ENCODE measurements at places on chromosomes 2 and 18.

DNA sequence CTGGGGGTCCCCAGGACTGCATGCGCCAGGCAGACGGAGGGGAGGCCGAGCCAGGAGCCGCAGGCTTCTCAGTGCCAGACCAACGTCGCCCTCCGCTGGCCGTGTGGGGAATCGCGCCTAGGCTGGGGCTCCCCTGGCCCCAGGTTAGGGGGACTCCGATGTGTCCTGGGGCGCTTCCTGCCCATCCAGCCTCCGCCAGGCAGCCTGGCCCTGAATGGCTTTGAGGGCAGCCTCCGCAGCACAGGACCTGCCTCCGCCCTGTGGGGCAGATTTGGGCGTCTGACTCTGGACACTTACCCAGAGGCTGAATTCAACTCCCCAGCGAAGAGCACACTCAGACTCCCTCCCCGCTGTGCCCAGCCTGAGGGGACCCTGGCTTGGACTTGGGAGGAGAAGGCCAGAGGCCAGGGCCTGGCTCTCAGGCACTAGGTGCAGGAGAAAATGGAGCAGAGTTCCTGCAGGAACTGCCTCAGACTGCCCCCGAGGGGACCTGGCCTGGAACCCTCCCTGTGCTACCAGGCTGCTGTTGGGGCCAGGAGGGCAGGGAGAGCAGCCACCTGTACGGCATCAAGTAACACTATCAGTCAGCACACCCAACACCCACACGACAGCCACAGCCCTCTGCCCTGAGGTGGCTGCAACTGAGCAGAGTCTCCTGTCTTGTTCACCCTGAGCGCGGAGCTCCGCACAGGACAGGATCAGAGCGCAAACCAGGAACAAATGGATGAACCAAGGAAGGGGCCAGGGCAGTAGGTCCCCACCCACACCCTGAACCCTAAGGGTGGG is 597 bp upstream of the TEKT4 start:
- no peak for DNase-seq

- DNase-seq: no peak
Observed at GRCh38 chr2:170139276-170139967, 38.5 kb upstream of the MYO3B start.

GRCh38 chr2:97740590-97741182 is 27.3 kb downstream of the ZAP70 start:
- DNase-seq: peak; percentile 68

DNA sequence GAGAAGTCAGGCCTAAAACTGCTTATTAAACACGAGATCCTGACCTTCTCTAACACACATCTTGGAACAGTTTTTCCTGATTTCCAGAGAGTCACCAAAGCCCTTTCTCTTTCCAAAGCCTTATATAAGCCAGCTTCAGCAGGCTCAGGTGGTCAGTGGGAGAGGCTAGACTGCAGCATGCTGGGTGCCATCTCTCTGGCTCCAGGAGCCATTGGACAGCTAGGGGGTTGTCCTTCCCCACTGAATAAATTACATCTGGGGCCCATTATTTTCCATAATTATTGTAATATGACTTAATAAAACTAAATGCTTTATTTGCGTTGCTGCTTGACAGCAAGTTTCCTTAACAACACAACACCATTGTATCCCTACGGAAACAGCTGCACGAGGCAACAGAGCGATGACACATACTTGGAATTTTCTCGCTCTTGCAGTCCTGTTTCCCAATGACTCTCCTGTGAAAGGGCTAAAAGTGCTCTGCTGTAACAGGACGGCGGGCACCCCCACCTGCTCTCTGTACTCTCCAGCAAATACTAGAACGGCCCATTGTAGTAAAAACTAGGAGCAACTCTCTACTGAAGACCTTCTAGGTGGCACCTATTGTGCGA is 160.6 kb downstream of the RNF144A start:
- DNase-seq: no peak

GRCh38 chr2:66573416-66573815 is 138.5 kb downstream of the MEIS1 start:
- DNase-seq: no peak

GRCh38 chr2:86249579-86250391 is 50.5 kb downstream of the MRPL35 start:
- DNase-seq: no peak

- no peak for DNase-seq
Observed at GRCh38 chr2:144357623-144358373, 162.1 kb downstream of the ZEB2 start.

GRCh38 chr2:81644189-81644588 is 1339.6 kb upstream of the LRRTM1 start:
- DNase-seq: no peak

GRCh38 chr2:174863183-174863582 is 98.9 kb upstream of the CHRNA1 start:
- DNase-seq: no peak

GRCh38 chr2:166444306-166444705 is 49.7 kb downstream of the SCN7A start:
- DNase-seq: no peak

DNA sequence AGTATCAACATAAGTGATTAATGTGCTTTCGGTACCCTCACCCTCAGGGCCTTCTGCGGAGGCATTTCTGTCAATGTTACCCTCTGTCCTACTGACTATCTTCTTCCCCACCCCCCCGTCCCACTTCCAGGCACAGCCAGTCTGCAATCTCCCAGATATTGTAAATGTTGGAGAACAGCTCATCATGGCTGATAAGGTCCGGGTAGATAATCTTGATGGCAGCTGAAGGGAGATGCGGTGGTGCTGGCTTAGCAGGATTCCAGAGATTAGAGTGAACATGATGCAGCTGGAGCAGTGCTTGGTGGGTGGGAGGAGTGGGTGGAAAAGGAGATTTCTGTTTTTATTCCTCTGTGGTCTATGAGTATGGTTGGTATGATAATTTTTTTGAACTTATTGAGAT is 15.5 kb downstream of the GTF2A1L start:
- DNase-seq: no peak

- DNase-seq: no peak
Observed at GRCh38 chr18:70288171-70288850, 534 bp upstream of the SOCS6 start.

DNA sequence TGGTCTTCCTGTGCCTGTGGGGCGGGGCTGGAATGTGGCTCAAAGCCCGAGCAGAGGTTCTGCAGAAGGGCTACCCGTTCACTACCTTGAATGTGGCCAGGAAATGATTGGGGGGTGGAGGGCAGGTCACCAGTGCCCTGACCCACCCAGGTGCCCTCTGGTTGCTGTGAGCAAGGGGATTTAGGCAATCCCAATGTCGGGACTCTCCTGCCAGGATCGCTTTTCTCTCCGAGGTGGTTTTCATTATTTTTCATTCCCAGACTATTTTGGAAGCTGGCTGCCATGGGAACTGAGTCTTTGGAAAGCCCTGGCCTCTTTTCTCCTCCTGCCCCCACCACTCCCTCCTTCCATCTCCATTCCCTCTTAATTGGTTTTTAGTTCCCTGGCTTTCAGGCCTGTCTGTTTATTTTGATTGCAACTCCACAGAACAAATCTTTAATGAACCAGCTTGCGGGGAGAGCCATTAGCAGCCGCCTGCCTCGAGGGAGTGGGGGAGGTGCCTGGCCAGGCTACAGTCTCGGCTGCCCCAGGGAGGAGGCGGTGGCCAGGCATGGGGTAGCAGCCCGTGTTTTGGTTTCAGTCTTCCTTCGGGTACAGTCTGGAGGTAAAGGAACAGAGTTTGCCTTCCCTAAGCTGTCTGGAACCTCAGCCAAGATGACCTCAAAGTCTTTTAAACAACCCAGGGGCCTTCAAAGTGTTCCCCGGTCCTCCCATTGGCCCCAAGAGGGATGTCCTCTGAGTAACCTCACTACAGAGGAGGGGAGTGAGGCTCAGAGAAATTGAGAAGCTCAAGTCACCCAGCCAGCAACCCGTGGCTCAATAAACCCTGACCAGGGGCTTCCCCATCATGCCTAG is 114.4 kb upstream of the HAAO start:
- DNase-seq: no peak

DNA sequence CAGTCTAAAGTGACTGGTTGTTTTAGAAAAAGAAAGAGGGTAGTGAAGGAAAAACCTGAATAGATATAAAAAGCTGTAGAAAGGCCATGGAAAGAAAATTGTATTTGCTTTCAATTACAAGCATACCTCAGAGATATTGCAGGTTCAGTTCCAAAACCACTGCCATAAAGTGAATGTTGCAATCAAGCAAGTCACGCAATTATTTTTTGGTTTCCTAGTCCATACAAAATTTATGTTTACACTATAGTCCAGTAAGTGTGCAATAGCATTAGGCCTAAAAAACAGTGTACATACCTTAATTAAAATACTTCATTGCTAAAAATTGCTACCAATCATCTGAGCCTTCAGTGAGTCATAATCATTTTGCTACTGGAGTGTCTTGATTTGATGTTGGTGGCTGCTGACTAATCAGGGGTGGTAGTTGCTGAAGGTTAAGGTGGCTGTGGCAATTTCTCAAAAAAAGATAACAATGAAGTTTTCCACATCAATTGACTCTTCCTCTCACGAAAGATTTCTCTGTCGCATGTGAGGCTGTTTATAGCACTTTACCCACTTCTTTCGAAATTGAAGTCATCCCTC is 2003.8 kb upstream of the PIK3C3 start:
- no peak for DNase-seq

DNA sequence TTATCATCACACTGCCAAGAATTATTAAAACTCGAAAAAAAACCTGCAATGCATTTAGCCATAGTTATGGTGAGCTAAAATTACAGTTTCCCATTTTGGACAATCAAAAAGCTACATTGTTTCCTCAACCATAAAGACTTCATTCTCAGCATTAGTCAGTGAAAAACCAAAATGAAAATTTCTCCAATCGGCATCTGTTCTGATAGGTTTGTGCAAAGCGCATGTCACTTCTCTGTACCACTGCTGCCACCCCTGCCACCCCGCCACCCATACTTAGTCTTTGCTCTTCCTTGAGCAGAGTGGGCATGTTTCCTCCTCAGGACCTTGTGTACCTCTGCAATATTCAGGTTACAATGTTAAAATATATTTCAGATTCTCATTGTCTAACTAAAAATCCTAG is 7.1 kb upstream of the ZBTB14 start:
- DNase-seq: no peak

GRCh38 chr18:42641996-42642395 is 473.5 kb downstream of the RIT2 start:
- no peak for DNase-seq

- no peak for DNase-seq
Observed at GRCh38 chr2:183149489-183149888, 25.2 kb downstream of the NUP35 start.

DNA sequence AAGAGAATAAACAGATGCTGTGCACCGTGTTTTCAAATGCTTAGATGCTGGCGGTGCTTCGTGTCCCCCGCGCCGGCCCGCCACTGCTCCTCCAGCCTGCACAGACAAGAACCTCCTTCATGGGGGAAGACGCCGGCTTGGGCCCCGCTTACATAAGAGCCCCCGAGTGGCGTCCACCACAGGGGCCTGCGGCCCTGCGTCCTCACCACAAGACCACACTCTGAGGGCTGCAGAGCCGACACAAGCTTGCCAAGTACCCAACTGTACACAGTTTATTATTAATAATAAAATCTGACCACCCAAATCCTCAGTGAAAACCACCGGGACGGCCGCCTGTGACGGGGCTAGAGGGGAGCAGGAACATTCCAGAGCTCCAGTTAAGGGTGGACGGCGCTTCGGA is 232.2 kb downstream of the HDAC4 start:
- DNase-seq: no peak

GRCh38 chr2:96108541-96109360 is 7.6 kb downstream of the ADRA2B start:
- no peak for DNase-seq

DNA sequence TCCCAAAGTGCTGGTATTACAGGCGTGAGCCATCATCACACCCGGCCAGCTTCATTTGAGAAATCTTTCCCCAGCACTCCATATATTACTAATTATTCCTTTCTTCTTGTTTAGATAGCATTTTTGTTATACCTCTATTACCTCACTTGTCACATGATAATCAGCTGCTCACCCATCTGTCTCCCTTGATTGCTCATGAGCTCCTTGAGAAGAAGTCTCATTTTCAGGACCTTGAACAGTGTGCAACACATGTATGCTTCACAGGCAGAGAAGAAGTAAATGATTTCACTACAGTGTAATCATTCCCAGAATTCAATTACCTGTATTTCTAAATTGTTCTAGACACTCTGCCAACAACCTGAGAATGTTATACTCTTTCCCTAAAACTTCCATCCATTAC is 6.2 kb downstream of the PAIP2B start:
- DNase-seq: no peak

- DNase-seq: peak; percentile 91
Observed at GRCh38 chr2:170324640-170325046, 146.7 kb downstream of the MYO3B start.

- DNase-seq: no peak
Observed at GRCh38 chr2:218694405-218695145, 16.1 kb upstream of the TTLL4 start.

DNA sequence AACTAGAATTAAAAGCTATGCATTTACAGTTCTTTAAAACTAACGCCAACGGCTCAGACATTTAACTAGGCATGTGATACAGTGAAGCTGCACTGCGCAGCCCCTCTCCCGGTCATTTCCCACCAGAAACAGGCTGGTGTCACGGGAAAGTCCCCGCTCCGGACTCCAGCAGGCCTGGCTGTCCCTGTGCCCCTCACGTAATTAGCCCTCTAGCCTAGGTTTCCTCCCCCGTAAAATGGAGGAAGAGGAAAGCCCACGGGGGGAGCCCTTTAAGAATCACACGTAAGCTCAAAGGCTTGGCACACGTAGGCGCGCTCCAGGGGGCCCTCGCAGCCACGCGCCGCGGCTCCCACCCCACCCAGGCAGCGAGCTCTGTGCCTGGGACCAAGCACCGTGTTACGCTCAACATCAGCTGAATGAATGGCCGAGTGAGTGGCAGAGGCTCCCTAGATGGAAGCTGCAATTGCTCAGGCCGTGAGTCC is 48.0 kb downstream of the KCNIP3 start:
- no peak for DNase-seq

GRCh38 chr18:67574749-67575148 is 58.2 kb upstream of the DSEL start:
- DNase-seq: no peak

DNA sequence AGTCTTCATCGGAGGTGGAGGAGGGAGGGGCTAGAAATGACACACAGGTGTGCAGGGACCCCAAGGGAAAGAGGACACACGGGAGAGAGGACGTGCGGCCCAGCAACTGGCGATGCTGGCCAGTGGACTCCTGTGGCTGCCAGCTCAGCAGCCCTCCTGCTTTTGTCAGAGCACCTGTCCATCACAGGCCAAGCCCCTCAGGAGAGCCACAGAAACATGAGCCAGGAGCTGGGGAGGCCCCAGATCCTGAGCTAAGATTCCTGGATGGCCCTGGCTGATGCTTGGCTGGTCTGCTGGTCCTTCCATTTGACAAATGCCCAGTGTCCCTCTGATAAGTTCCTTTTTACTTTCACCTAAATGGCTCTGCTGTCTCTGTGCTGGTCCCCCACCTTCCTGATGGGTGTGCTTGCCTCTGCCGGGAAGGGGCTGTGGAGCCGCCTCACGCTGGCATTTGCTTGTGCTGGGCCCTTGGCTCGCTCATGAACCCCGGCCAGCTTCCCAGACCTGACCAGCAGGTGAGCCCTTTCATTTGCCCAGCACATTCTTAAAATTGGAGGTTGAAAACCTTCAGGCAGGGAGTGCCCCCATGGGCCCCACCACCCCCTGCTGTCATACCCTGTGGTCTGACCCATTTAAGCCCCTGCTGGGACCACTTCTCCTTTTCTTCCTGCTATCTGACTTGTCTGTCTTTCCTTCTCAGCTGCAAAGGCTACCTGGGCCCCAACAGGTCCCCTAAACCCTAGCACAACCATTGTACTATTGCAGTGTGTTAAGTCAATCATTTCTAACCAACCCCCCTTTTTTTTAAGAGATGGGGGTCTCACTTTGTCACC is 37.3 kb downstream of the CYP27C1 start:
- no peak for DNase-seq

- DNase-seq: peak; percentile 20
Observed at GRCh38 chr18:10851824-10852319, 297.5 kb downstream of the PIEZO2 start.

Data from NT2/D1 (cell line).